Skin of body (tissue), 3 donors: ENCODE measurements at places on chromosomes 2 and 18.

DNA sequence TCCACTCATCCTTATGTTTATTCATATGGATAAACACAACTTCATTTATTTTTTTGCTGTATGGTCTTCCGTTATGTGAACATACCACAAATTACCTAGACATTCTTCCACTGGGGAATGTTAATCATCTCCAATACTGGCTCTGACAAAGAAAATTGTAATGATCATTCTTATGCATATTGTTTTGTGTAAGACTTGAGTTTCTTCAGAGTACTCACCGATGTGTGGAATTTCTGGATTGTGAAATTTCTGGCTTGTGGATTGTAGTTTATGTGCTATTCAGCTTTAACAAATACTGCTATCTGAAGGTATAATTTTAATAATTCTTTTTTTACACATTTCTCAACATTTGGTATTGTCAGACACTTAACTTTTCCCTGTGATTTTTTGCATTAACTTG lies 212.2 kb upstream of the THUMPD2 start:
- no peak for DNase-seq

DNA sequence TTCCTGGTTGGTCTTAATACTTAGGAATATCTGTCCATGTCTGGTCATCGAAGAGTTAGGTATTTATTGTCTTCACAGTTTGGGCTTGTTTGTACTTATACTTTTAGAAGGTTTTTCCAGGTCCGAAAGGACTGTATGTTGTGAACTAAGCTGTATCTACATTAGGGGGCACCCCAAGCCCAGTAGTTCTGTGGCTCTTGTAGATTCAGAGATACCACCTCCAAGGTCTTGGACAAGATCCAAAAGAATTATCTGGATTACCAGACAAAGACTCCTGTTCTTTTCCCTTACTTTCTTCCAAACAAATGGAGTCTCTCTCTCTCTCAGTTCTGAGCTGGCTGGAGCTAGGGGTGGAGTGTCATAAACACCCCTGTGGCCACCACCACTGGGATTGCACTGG lies 328.7 kb downstream of the ZNF804A start:
- DNase-seq, result no peak

- DNase-seq, result peak; percentile 43
Measured at GRCh38 chr2:42927334-42928160, 135.2 kb upstream of the HAAO start.

- DNase-seq, result no peak
Measured at GRCh38 chr2:9250091-9250490, 43.5 kb downstream of the ASAP2 start.

- no peak for DNase-seq
Measured at GRCh38 chr2:197360744-197361156, 50.2 kb upstream of the ANKRD44 start.
